ENCODE measurements at places on chromosomes 7 and 10.

DNA sequence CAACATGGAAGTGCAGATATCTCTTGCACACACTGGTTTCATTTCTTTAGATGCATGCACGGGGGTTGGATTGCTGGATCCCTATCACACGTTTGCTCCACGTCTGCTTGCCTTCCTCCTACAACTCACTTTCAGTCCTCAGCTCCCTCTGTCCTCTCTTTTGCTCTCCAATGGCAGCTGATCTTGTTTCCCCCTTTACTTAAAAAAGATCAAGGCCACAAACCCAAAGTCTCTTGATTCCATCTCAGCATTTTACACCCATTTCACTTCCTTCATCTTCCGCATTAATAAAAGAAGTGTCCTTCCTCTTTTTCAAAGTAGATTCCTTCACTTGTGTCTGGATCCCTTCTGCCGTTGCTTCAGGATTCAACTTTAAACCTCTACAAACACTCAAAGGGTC is 245.2 kb downstream of the DOCK4 start:
- DNase-seq: no peak

DNA sequence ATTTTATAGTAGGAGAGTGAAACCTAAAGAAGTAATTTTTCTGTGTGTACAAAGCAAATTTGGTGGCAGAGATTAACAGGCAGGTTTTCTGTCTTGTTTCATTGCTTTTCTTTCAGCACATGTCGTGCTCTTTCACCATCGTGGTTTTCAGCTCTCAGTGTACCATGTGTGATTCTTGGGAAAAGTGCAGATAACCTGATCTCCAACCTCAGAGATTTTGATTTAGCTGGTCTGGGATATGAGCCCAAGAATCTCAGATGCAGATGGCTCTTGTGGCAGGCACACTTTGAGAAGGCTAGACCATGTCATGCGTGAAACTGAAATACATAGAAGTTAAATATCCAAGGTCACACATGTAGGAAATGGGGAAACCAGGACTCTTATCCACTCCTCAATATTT is 317.4 kb downstream of the EXOC4 start:
- DNase-seq: no peak

GRCh38 chr10:24503461-24504320 is 220.0 kb downstream of the ARHGAP21 start:
- DNase-seq: peak; percentile 14

DNA sequence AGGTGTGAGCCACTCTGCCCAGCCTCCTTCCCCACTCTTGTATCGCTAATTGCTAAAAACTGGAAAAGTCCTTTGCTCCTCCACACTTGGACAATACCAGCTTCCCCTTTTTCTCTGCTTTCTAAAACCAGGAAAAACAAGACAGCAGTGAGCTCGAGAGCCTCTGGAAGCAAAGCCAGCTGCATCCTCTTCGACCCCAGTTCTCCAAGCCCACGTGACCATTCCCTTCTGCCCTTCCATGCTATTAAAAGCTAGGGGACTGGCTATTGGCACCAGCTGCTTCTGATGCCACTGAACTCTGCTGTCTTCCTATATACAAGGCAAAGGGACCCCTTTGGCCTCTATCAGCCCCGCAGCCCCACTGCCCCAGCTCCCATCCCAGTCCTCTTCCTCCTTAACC is 92.2 kb downstream of the SPDYE5 start:
- DNase-seq: no peak

DNA sequence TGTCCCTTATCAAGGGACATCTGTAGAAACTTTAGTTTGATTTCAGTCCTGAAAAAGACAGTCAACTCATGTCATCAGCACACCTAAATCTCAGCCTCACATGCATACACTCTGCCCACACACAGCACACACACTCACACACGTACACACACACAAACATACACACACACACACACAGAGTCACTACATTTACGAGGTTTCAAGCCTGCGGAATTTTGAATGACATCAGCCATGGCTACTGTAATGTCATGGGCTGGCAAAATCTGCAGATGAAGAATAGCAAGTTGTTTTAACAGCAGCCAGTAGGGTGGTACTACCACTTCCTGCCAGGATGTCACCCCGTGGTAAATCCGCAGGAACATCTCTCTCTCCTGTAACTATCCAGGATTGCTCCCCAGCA is 37.1 kb upstream of the EZH2 start:
- DNase-seq: no peak

DNA sequence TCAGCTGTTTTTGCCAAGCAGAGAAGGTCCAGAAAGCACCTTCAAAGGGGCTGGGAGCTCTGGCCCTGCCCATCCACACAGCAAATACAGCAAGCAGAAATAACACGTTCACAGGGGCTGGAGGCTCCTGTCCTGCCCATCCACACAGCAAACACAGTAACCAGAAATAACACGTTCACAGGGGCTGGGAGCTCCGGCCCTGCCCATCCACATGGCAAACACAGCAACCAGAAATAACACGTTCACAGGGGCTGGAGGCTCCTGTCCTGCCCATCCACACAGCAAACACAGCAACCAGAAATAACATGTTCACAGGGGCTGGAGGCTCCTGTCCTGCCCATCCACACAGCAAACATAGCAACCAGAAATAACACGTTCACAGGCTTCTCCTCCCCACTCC is 558.1 kb downstream of the PTPRN2 start:
- DNase-seq: no peak

DNA sequence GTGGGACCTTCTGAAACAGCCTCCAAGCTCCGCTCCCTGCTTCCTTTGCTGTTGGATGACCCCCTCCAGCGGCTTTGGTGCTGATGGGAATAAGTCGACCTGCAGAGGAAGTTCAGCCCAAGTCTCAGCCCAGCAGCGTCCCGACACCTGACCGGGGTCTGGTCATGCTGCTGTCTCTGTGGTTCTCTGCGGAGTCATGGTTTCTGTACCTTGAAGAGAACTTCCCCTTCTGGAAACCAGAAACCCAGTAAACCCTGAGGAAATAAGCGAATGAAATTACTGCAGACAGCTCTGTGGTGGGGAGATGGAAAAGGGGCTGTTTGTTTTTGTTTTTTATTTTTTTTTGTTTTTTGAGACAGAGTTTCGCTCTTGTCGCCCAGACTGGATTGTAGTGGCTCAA is 18.3 kb upstream of the ZNF12 start:
- DNase-seq: no peak

DNA sequence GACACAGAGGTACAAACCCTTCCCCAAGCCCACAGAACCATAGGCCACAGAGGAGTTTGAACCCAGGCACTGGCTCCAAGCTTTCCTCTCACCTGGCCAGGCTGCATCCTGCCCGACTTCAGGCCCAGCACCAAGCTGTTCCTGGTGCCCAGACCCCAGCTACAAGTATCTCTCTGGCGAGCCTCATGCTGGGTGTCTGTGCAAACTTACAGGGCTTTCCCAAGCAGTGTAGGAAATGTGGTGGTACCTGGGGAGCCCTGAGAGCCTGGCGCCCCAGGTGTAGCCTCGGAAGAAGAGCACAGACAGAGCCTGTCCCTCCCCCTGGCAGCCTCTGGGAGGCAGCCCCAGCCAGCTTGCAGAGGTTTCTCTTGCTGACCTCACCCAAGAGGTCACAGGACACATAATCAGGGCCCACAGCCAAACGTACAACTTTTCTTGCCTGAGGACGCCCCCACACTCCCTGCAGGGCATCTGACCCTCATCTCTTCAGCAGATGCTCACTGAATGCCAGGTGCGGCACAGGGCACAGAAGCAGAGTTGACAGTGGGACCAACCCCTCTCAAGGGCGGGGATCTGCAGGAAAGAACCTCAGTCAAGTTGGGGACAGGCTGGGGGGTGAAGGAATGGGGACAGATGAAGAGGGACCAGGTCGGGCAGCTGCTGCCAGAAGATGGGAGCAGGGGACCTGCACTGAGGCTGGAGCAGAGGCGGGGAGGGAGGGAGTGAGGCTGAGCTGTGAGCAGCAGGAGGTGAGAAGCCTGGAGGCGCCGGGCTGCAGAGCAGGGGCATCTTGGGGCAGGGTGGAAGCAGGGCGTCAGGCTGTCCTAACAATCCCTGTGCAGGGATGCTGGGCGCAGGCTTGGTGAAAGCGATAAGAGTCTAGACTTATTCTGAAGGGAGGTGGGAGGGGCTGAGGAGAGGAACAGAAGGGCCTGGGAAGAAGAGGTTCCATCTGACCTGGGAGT is 16.3 kb upstream of the MYL7 start:
- no peak for DNase-seq

- DNase-seq: no peak
Observed at GRCh38 chr10:82267960-82268359, 393.0 kb downstream of the NRG3 start.

DNA sequence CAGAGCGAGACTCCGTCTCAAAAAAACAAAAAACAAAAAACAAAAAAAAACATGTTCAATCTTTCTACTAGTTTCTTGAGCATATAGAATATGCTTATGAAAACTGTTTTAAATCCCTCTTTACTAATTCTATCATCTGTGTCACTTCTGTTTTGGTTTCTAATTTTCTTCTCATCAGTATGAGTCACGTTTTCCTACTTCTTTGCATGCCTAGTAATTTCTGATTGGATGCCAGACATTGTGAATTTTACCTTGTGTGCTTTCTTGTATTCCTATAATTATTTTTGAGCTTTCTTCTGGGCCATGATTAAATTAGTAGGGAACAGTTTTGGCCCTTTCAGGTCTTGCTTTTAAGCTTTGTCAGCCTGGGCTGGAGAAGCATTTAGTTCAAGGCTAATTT is 9.9 kb downstream of the MICU1 start:
- no peak for DNase-seq

DNA sequence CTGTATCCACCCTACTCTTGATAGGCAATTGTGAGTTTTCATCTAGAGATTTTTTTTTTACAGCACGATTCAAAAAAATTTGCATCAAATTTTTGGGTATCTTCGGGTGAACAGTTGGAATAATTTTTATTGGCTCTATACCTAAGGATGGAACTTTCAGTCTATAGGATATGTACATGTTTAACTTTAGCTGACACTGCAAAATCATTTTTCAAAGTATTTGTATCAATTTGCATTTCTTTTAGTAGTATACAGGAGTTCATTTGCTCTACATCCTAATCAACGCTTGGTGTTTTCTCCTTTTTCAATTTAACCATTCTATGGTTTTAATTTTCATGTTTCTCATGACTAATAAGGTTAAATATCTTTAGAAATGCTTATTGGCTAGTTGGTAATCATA is 11.7 kb downstream of the MGAM2 start:
- DNase-seq: no peak

- no peak for DNase-seq
Observed at GRCh38 chr7:6387734-6388294, 59.9 kb downstream of the DAGLB start.

GRCh38 chr10:80100861-80101695 is 22.6 kb downstream of the TMEM254 start:
- DNase-seq: no peak

DNA sequence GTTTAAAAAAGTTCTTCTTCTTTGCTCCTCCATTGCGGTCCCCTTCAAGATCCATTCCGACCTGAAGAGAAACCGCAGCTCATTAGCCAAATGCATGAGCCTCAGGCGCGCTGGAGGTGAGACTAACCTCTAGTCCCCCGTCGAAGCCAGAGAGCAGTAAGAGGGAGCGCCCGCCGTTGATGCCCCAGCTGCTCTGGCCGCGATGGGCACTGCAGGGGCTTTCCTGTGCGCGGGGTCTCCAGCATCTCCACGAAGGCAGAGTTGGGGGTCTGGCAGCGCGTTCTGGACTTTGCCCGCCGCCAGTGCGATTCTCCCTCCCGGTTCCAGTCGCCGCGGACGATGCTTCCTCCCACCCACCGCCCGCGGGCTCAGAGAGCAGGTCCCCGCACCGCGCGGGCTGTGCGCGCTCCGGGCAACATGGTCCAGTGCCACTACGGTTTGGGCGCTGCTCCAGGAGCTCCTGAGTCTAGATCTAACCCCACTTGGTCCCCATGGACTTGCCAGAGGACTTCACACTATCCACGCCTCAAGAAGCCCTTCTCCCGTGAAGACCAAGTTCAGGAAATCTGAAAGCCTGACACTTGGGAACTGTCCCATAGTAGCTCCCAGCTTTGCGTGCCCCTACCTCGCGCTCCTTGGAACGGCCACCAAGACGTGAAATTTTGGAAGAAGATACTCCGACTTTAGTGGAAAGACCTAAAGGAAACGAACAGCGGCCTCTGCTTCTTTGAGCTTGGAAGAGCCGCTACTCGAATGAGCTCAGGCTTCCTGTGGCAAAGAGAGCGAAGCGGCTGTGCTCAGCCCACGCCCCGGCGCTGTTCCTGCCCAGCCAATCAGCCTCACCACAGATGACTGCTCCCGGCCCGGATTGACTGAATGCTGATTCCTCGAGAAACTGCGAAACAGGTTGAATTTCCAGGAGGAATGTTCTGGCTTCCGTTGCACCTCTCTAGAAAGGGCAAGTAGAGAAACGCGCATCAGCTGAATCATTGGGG is at the start of gene ABCB1:
ABCB1 (minus strand) TSS at position 755 of the 995 bp plus-strand sequence; CDS start at position 55, 700 bp downstream.
- DNase-seq: peak; percentile 45

- no peak for DNase-seq
Observed at GRCh38 chr7:148909568-148909967, 25.5 kb upstream of the EZH2 start.

- peak; percentile 82 for DNase-seq
Observed at GRCh38 chr7:43639858-43640491, 57.1 kb downstream of the STK17A start.

DNA sequence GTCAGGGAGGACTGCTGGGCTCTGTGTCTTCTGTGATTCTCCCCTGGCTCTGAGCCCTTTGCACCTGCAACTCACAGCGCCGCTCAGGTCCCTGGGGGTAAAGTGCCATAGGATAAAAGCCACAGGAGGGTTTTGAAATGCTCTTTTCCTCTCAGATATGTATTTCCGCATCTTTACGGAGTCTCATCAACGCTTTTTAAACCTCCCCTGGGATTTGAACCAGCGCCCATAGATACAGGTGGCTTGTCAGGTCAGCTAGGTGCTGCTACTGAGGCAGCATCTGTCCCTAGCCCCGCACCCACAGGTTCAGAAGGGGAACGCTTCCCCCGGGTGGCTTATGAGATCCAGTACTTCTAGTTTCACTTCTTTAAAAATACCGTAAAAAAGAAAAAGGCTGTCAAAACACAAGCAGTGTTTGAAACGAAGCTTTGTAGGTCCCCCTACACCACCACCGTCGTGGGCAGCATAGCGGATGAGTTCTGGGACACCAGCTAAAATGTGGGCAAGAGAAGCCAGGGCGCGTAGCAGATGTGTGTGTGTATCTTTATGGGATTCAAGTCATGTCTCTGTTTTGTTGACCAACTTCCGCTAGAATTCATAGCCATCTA is 173.5 kb downstream of the CUX1 start:
- no peak for DNase-seq

GRCh38 chr7:32092346-32092745 is 22.1 kb upstream of the PDE1C start:
- DNase-seq: no peak
